ENCODE measurements at places on chromosomes 12 and 14.

GRCh38 chr14:67269298-67270060 lies 28.2 kb downstream of the PALS1 start:
- DNase-seq: peak; percentile 87

DNA sequence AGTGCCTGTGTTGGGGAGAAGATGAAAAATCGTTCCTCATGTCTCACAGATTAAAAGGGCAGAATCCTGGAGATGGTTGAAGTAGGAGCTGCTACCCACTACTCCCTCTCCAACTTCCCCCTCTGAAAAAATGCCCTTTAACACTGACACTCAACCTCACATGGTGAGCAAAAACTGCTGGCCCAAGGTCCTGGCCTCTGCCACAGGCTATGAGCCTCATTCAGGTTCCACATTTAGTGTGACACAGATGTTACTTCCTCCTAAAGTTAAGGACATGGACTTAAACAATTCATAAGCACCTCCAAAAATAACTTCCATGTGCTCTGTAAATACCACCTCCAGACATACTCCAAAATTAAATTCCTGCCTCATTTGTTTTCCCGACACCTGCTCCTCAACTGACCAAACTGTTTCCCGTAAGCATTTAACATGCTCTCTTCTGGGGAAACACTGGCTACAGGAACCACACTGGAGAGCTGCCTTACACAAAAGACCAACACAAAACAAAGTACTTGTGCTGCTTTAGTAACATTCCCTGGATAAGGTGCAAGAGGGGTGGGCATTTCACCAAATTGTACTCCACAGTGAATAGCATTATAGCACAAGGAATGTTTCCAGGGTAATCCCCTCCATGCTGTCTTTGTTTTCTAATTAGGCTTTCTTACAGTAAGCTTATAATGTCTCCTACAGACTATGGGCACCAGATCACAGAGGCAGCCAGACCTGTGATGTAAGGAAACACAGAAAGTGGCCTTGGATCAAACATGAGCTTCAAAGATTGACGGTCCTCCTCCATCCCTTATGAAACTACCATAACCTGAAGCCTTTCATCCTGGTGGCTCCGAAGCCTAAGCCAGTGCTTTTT lies 57.0 kb downstream of the PHLDA1 start:
- DNase-seq: no peak

GRCh38 chr14:96962337-96962736 lies 165.2 kb downstream of the VRK1 start:
- peak; percentile 18 for DNase-seq

DNA sequence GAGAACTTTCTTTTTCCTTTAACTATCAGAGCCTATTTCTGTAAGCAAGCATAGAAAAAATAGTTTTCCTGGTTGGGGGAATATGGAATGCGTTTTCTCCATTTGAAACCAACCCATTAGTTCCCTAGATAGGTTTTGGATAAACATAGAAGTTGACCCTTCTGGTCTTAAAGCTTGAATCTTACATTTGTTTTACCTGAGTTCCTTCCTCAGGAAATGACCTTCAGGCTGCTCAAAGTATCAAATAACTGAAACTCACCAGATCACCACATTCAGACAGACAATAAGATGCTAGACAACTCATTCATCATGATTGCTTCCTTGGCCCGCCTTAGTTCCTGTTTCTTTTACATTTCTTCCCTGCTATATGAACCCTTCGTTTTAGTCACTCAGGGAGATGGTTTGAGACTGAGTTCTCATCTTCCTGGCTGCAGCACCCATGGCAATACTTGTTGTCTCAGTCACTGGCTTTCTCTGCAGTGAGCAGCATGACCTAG lies 52.2 kb downstream of the LRP6 start:
- DNase-seq: no peak

- no peak for DNase-seq
These were observed 31.1 kb downstream of the PITPNM2 start for GRCh38 chr12:123119808-123120207.

DNA sequence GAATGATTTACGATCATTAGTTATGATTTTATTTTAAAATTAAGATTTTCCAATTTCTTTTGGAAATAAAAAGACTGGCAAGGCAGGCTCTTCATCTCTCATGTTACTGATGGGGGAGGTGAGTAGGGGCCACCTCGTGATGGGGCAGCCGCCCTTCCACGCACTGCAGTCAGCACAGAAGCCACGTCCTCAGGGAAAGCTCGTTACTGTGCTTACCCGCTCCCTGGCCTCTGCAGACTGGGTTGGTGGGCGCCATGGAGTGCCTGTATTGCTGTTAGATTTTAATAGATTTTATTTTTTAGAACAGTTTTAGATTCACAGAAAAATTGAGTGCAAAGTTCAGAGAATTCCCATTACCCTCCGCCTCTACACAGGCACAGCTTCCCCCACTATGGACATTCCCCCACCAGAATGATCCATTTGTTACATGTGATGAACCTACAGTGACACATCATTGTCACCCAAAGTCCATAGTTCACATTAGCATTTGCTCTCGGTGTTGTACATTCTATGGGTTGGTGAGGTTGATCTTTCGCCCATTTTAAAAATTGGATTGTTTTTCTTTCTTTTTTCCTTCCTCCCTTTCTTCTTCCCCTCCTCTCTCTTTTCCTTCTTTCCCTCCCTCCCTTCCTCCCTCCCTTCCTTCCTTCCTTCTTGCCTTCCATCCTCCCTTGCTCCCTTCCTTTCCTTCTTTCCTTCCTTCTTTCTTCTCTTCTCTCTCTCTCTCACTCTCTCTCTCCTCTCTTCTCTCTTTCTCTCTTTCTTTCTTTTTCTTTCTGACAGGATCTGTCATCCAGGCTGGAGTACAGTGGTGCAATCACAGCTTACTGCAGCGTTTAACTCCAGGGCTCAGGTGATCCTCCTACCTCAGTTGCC lies 30.7 kb downstream of the ADGRD1 start:
- DNase-seq: no peak

DNA sequence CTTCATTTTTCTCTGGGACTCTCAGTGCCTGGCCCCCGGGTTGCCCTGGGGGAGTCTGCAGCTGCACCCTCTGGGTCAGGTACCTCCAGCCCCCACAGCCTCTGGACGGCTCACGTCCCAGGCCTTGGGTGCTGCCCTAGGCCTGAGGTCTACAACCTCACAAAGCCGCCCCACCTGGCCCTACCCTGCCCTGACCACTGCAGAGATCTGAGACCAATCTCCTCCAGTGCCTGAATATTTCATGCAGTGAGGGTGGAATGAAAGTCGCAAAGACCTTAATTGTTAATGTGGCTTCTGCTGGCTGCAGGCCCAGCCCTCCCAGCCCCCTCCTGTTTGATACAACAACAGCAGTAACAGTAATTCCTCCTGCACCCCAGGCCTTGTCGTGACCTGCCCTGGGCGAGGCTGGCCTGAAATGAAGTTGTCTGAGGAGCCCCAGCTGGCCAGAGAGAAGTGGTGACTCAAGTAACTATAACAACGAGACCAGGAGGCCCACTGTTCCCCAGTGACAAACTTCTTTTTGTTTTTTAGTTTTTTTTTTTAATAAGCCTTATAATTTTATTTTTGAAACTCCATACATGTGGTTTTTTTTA lies 8.8 kb upstream of the CCDC85C start:
- DNase-seq: no peak

DNA sequence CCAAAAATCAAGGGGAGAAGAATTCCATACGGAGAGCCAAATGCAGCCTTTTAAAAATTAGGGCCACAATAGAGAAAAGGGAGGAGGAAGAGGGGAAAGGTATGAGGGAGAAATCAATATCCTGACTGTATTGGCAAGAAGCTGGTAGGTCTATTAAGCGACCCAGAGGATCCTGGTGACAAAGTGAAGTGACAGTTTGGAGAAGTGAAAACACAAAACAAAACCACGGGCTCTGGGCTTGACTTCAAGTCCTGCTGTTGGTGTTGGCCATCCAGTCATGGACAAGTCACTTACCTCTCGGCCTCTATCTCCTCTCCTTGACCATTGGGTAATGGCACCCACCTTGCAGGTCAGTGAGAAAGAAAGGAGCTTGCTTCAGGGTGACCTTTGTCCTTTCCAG lies 47.0 kb upstream of the KCNA5 start:
- no peak for DNase-seq

- peak; percentile 78 for DNase-seq
These were observed at the start of gene SCNN1A for GRCh38 chr12:6375269-6376078. Gene SCNN1A, minus strand, starts transcription at chr12:6375563. Its CDS starts 780 bp downstream, at chr12:6374783.

DNA sequence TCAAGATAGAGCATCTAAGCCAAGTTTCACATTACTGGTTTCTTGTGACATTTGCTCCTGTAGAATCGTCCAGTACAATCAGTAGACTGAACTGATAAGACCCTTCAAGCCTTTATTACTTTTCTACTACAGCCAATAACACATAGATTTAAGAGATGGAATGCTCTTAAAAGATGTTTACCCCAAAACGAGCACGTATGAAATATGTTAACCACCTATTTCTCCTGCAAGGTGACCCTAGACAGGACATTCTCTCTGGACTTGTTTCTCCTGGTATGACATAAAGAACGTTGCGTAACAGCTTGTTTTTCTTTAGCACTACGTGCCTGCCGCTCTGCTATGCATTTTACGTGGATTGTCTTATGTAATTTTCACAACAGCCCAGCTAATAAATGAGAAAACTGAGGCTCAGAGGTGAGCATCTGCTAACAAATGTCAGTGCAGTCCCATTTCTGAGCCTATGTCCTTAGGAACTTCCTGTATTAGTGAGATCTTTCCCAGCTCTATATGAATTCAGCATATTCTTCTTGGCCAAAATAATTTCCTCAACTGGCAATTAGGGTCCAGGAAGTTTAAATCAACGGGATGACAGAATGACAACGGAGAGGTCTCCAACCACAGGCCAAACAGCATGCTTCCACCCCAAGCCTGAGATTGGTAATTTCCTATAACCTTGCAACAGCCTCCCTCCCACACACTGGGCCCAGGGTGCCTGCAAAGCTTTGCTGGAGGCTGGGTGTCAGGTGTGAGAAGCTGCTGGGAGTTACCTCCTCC lies 3.7 kb downstream of the NFKBIA start:
- no peak for DNase-seq

GRCh38 chr12:121917950-121918678 lies at the start of gene CFAP251:
Gene CFAP251, plus strand, starts transcription at chr12:121918592. Its CDS starts 2,714 bp downstream, at chr12:121921306.
- DNase-seq: peak; percentile 98

- DNase-seq: peak; percentile 46
These were observed 58.9 kb upstream of the EEA1 start for GRCh38 chr12:92987846-92988621.

DNA sequence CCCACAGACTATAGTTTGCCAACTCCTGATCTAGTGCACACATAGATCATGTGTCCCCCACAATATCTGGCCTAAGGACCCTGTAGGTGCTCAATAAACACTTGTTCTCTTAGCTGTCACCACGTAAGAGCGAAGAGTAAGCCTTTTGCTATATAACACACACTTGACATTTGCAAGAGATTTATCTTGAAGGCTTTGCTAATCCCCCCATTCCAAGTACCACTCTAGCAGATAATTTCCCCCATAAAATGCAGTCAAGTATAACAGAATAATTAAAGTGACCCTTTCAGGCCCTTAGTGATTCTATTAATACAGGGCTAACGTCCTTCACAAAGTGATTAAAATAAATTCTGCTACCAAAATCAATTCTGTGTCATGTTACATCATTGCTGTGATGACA lies 87.5 kb downstream of the PLXNC1 start:
- DNase-seq: no peak

DNA sequence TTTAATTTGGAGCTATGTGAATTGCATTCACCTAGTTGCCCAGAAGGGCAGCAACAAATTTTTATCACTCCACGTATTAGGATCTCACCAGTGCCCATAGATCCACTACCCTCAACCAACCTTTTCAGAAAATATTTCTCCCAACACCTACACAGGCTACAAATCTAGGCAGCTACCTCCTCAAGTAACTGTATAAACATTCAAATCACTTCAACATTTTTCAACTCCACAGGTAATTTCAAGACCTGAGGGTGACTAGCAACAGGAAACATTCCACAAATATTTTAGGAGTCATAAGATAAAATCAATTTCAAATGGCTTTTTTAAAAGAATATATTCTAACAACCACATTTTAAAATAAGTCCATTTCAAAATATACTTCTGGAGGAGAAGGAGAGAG lies 12.9 kb downstream of the PHLDA1 start:
- no peak for DNase-seq

DNA sequence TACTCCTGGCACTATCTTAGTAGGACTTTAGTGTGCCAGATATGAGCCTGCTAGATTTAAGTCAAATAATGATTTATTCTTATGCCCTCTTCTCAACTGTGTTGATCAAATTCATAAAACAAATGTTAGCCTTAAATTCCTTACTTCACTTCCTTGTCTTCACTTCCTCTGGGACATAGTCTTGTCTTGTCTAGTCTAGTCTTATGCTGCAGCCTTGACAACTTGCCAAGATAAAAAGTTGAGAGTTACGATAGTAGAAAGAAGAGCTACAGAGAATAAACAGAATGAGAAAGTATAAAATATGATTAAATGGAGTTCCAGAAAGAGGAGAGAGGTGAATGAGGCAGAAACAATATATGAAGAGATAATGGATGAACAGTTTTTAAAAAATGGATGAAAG lies 378.1 kb downstream of the DAD1 start:
- no peak for DNase-seq

- DNase-seq: no peak
These were observed 305.1 kb downstream of the TTC6 start for GRCh38 chr14:37900561-37900960.

DNA sequence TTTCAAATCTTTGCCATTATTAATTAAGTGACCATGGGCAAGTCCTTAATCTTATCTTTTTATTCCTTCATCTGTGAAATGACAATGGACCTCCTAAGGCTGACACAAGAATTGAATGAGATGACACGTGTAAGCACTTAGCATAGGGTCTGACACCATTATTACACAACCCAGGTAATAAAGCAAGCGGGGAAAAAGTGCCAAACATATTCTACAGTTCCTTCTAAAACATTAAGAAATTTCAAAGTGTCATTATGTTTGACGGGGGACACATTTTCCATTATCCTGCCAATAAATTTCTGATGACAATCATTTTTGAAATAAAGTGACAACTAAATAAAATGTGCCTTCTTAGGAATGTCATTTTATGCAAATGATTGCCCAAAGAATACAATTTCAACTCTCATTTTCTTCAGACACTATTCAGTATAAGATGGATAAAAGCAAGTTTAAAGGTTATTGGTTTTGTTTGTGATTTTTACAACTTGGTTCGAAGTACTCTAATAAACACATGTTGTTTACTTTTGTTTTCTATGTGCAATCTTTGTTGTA lies 3.0 kb downstream of the ANKS1B start:
- DNase-seq: no peak

- DNase-seq: peak; percentile 53
These were observed 57.5 kb downstream of the ZNF664 start for GRCh38 chr12:124030510-124030909.

DNA sequence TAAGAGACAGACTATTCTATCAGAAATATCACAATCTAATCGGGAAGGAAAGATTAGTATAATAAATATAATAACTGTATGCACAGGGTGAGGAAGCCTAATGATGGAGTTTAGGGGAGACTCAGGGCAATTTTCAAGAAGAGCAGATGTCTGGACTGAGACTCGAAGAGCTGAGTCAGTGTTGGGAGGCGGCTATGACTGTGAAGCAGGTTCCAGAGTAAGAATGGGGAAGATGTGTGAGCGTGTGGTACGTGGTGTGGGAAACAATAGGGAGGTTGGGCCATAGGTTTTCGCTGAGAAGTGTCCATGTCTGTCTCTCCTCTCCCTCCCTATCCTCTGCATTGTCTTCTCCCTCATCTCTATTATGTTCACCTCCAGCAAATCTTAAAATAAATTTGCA lies 85.6 kb downstream of the LMO3 start:
- no peak for DNase-seq

Measured in stomach (tissue), 19 donors.